ENCODE measurements at places on chromosomes 3 and 15.

DNA sequence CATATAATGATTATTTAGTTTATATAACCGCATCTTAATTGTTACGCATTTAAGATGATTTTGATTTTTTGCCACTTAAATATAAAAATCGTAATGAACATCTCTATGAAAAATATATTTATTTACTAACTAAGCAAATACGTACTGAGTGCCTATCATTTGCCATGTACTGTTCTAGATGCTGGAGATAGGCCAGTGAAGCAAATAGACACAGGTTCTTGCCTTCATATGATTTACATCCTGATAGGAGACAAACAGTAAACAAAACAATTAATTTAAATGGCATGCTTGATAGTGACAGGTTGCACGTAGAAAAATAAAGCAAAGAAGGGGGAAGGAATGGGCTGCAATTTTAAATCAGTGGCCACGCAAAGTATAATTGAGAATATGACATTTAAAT is 217.2 kb downstream of the KCNH8 start:
- no peak for DNase-seq

- no peak for DNase-seq
These were observed 263.0 kb downstream of the ULK4 start for GRCh38 chr3:41698898-41699297.

- DNase-seq, result no peak
These were observed 81.8 kb downstream of the SCAPER start for GRCh38 chr15:76823303-76823702.

DNA sequence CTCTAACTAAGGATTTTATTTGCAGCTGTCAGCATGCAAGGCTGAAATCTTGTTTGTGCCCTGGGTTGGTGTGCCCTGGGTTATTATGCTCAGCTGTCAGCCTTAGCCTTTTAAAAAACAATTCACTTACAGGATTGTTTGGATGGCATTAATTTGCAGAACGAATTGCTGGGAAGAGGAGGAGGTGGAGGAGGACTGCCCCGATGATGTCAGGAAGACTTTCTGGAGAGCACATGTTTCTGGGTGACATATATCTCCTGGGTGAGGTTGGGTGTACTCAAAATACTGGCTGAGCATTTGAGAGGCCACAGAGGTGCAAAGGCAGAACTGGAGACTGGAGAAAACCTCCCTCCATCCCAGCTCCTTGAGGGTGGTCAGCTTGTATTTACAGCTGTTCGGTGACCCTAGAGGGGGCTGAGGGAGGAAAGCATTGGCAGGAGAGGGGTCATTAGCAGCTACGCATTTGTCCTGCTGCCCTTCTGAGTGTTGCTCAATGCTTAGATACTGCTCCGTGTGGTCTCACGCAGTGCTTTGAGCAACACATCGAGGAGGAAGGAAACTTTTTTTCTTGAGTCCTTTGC is 59.8 kb upstream of the PSMD6 start:
- DNase-seq, result no peak

GRCh38 chr3:26718315-26718714 is 95.7 kb downstream of the LRRC3B start:
- DNase-seq, result no peak

- DNase-seq, result no peak
These were observed 19.7 kb upstream of the GANC start for GRCh38 chr15:42253300-42253699.

DNA sequence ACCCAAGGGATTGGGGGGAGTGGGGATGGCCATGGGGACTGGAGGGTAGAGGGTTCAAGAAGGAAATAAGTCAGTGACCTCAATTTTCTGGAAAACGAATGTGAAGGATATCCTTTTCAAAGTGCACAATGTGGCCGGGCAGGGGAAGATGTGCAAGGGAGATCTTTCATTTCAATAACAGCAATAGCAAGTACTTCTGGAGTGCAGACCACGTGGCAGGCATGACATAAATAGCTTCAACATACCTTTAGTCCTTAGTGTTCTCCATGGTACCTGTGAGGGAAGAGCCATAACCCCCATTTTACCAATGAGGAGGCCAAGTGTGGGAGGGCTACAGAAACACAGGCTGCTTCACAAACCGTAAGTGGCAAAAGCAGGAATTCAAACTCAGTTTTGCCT is 138.7 kb downstream of the FOXP1 start:
- DNase-seq, result no peak

DNA sequence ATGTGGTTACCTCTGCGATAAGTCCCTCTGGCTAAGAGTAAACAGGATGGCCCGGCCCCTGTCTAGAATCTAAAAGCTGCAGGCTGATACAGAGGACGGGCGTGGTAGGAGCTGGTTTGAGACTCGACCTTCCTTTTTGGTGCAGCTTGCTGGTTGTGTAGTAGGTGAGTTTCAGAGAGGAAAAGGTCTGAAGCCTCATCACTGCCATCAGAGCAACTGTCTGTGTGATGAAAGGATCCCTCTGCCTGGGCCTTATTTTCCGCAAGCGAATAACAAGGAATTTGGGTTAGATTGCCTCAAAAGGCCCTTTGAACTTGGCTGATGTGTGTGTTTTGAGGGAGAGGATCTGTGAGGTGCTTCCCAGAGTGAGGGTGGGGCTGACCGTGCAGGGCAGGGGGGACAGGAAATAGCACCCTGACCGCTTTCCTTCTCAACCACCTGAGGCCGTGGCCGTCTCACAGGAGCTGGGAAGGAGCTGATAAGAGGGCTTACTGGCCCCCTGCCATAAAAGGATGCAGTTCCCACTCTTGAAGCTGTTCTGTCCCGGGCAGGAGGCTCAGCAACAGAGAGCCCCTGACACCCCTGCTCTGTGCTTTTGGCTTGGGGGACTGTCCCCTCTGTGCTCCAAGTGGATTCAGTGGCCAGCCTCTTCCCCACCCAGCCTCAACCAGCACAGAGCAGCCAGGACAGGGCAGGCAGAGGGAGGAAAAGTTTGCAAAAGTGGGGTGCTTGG is 45.6 kb upstream of the TFRC start:
- no peak for DNase-seq

DNA sequence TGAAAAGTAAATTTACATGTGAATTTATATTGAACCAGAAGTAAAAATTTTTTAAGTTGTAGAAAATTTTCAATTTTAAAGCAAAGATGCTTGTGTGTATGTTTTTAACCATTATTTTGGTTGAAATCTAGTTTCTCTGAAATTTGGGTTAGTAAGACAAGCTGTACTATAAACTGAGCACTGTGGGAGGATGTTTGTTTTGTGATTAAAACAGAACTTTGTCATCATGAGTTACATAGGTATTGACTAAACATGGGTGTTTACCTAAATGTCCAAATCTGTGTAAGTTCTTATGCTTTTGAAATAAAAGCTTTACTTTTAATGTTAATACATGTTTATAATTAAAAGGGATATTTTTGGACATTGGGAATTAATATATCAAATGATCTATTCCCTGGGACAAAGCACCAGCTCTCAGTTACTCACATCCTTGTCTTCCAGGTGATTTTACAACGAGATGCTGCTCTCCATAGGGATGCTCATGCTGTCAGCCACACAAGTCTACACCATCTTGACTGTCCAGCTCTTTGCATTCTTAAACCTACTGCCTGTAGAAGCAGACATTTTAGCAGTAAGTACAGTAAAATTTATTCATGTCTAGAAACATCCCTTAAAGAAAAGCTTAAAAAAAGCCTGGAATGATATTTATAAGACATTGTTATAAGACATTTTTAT is 32.7 kb downstream of the RNF13 start:
- no peak for DNase-seq

DNA sequence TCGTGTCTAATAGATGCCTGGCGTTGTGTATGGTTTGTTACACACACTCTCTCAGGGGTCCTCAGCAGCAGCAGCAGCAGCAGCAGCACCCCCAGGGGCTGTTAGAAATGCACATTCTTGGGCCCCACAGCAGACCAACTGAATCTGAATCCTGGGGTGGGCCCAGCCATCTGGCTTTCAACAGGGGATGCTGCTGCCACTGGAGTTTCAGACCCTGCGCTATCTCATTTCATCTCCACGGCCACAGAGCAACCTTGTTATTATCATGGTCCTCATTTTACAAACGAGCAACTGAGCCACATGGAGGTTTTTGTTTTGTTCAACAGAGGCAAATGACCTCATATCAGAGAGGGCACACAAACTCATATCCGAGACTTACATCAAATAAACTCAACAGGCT is 47.7 kb downstream of the MGLL start:
- no peak for DNase-seq

DNA sequence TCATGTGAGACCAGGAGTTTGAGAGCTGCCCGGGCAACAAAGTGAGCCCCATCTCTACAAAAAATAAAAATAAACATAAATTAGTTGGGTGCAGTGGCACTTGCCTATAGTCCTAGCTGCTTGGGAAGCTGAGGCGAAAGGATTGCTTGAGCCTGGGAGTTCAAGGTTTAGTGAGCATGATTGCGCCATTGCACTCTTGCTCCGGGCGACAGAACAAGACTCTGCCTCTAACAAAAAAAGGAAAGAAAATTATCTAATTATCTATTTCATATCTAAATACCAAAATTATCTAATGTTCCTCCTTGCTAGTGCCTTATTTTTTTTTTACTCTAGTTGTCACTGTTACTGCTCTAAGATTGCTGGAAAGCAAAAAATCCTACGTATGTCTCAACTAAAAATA is 16.7 kb upstream of the PAK6 start:
- no peak for DNase-seq

DNA sequence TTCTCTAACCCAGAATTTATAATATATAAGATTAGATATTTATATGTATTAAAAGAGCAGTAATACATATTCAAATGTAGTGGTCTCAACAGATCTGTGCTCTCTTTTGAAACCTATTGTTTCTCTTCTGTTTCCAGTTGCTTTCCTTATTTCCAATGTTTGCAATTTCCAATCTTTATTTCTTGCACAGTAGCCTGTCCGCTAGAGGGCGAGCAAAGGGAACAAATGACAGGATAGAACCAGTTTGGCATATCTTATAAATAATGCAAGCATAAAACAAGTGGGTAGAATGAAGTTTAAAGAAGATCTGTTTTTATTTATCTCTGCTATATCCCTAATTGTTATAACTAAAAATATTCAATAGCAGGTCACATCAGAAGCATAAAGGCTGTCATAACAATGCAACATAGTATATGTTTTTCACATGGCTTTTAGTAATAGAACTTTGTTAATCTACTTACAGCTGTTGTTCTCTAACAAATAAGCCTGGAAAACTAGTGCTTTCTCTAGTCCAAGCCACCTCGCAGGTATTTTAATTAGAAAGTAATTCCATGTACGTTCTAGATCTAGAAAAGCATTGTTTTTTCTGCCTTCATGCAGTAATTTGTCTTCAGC is 15.1 kb upstream of the TCAIM start:
- peak; percentile 53 for DNase-seq

DNA sequence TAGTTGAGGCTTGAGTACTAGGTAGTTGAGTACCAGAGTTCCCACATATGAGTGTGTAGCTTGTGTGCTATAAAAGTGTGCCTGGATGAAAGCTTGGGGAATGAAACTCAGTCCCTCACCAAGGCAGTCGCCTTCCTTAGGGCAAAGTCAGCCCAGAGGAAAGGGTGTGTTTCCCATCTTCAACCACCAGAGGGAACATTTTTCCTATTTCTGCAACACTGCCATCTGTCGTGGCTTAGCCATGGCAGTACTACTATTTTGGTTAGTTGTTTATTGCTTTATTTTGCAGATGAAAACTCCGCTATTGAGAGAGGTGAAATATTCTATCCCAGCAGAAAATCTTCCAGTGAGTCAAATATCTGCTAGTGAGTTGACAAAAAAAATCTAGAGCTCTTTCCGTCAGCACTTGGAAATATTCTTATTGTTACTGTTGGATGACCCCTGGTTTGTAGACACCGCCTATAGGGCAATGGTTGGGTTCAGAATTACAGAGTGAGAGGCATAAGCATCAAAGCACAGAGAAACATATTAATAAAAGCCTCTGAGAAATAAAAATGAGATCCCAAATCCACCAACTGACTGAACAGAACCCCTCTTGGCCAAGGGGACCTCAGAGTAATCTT is 239.9 kb downstream of the CPNE4 start:
- DNase-seq, result peak; percentile 69

DNA sequence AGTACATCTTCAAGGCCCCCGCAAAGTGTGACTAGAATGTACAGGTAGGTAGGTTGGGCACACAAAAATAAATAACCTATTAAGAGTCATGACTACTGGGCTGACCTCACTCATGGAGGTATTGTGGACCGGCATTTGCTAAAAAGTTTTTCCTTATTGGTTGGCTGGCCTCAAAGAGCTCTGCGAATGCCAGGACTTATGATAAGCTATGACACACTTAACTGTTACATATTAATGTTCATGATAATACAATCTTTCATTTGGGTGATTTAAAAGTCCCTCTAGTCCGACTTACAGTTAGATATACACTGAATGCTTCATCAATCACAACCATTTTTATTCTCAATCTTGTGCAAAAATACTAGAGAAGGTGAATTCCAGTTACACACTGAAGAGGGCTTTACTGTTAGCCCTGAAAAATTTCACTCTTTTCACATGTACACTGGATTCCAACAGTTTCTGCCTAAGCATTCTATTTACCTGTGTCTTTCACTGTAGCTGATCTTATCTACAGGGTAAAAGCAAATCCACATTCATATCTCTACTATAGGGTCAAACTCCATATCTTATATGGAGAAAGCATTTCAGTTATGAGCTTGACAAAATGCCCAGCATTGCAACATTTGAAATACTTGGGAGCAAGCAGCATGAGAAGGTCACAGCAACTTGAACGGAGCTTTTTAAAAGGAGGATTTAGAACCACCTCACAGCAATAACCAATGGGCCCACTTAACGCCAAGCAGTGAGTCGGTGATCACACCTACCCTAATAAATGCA is 329.1 kb downstream of the FOXP1 start:
- no peak for DNase-seq

DNA sequence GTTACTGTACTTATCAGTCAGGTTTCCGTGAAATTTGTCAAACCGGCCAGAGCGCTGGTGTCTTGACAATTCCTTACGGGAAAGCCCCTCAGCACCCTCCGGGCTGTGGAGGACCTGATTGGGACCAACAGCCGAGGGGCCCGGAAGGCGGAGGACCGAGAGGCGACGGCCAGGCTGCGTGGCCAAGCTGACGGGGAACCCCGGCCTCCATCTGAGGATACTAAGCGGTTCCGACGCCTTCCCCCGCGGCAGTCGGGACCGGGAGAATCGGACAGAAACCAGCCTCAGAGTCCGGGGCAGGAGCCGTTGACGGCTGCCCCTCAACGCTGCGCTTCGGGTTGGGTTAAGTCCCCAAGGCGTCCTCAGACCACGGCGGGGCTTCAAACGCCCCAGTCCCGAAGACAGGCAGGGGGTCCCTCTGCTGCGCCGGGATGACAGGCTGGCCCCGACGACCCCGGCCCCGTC is 499 bp downstream of the ALDH1A2 start:
- DNase-seq, result peak; percentile 41

DNA sequence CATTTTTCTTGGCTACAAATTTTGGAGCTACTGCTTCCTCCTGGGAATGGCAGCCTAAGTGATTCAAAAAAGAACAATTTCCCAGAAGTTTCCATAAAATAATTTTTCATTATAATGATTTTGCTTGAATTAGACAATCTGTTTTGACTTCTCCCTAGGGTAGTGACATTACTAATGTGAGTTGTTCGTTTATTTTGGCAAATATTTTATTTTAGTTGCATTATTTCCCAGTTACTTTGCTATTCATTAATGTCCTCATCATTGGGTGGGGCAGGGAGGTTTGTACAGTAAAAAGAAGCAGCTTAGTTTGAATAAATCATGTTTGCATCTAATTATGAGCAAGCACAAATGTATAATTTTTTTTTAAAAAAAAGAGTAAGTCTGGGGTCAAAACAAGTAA is 686.6 kb downstream of the ROBO2 start:
- DNase-seq, result no peak

All from D341Med (cell line).